ENCODE measurements at places on chromosomes 3 and 15.

GRCh38 chr3:47932421-47932820, 83.8 kb downstream of the MAP4 start:
- no peak for DNase-seq

- no peak for DNase-seq
Observed at GRCh38 chr3:148366743-148367410, 330.8 kb upstream of the AGTR1 start.

GRCh38 chr15:34109797-34110663, 8.1 kb downstream of the PGBD4 start:
- no peak for DNase-seq

GRCh38 chr3:71078723-71079525, 504.6 kb downstream of the FOXP1 start:
- no peak for DNase-seq

- no peak for DNase-seq
Observed at GRCh38 chr15:75640483-75641178, 607 bp upstream of the IMP3 start.

GRCh38 chr3:170180079-170180907, 1.2 kb downstream of the PHC3 start:
- no peak for DNase-seq

Data from GM19239 (cell line).